ENCODE measurements at places on chromosomes 5 and 9.

- no peak for DNase-seq
Observed at GRCh38 chr9:8652255-8652654, 852.7 kb upstream of the DMAC1 start.

GRCh38 chr5:57456531-57457135 is 26.0 kb downstream of the ACTBL2 start:
- DNase-seq: no peak

DNA sequence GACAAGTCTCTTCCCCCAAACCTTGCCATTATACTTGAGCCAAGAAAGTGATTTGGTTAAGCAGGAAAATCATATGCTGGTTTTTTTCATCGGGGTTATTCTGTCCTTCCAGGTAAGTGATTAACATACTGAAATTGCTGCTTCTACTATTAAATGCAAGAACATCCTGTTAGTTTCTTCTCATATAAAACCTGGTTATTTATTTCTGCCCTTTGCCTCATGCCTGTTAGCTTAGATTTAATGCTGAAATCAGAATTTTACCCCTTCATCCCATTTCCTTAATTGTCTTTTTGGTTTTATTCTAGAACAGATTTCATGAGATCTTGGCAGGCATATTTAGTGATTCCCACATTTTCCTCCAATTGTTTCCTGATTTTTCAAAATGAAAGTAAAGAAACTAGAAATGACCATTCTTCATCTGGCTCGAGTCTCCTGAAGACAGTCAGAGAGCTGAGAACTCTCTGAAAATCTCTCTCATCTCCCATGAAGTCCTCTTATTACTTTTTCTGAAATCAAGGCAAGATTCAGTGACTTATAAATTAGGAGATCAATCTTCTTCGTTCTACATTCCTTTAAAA is 132.9 kb downstream of the NFIB start:
- DNase-seq: no peak

DNA sequence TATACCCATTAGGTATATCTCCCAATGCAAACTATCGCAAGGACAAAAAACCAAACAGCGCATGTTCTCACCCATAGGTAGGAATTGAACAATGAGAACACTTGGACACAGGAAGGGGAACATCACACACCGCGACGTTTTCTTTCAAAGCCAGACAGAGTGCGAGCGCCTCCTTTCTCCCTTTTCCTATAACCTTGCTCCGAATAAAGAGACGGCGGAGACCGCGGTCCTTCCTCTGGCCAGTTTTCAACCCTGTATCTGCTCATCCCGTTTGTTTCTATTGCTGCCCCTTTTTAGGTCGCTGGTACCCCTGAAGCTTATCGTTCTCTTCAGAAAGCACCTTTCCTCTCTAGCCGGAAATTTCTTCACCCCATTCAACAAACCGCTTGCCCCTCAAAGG is 1.3 kb downstream of the LVRN start:
- no peak for DNase-seq

- no peak for DNase-seq
Observed at GRCh38 chr9:2729721-2730120, 12.4 kb downstream of the KCNV2 start.

Measured in pulmonary artery endothelial cell (primary cell).